ENCODE measurements at places on chromosomes 16 and 17. TPM values are rescaled to one million over a fixed set of nuclear protein-coding genes. Genes with fewer than 3 reads are reported as not detected.
A peak's percentile ranks its signal among the peaks of the same experiment; 100 is the strongest.

The CHTF18 gene
- 4.7 TPM for total RNA-seq

The ITGAD gene
- 0.24 TPM for total RNA-seq

The CDT1 gene
- 1.0 TPM for total RNA-seq

The SEPTIN12 gene
- total RNA-seq: not detected

- no peak for DNase-seq
Measured at GRCh38 chr16:3946604-3947180, 66.2 kb upstream of the CREBBP start.

DNA sequence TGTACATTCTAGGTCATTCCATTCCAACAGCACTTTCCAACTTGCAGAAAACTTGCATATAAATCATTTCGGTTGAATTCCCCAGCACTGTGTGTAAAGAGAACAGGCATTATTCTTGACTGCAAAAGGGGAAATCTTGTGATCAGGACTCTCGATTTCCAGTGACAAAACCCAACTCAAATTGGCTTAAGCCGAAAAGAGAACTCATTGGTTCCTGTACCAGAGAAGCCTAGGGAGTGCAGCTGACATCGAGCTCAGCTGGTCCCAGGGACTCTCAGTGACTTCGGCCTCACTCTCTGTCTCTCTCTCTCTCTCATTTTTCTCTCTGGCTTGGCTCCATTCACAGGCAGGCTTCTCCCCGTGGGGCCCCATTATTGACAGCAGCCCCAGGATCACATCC is 30.7 kb downstream of the CD300LF start:
- DNase-seq: no peak

DNA sequence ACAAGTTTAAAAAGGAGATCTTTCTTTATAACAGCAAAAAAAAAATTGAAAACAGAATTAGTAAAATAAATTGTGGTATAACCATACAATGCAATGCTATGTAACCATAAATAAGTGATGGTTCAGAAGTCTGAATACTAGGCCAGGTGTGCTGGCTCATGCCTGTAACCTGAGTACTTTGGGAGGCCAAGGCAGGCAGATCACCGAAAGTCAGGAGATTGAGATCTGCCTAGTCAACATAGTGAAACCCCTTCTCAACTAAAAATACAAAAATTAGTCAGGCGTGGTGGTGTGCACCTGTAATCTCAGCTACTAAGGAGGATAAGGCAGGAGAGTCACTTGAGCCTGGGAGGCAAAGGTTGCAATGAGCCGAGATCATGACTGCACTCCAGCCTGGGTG is 34.6 kb downstream of the CCT6B start:
- no peak for DNase-seq

- DNase-seq: peak; percentile 33
Measured at GRCh38 chr16:29029168-29029994, 44.5 kb downstream of the LAT start.

- no peak for DNase-seq
Measured at GRCh38 chr16:1825381-1825863, 1.2 kb downstream of the HAGH start.

GRCh38 chr16:2473999-2474876 is 689 bp upstream of the TBC1D24 start:
- DNase-seq: peak; percentile 64

DNA sequence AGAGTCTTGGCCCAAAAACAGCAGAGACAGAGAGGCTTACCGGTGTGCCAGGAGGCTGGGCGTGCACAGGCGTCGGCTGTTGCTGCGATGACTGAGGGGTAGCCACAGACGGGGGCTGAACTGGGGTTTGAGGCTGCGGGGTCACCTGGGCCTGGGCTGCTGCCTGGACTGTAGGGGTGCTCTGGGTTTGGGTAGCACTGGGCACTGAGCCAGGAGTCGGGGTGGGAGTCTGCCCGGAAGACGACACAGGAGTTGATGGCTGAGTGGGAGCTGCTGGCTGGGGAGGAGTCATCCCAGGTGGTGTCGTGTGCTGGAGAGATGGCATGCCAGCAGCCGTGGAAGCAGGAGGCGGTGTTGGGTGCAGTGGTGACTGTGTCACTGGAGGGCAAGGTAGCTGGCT is 53.2 kb upstream of the TRAP1 start:
- DNase-seq: no peak

GRCh38 chr17:77728474-77728795 is 230.1 kb upstream of the TNRC6C start:
- DNase-seq: no peak

- DNase-seq: no peak
Measured at GRCh38 chr17:10033959-10034358, 128.9 kb upstream of the RCVRN start.

DNA sequence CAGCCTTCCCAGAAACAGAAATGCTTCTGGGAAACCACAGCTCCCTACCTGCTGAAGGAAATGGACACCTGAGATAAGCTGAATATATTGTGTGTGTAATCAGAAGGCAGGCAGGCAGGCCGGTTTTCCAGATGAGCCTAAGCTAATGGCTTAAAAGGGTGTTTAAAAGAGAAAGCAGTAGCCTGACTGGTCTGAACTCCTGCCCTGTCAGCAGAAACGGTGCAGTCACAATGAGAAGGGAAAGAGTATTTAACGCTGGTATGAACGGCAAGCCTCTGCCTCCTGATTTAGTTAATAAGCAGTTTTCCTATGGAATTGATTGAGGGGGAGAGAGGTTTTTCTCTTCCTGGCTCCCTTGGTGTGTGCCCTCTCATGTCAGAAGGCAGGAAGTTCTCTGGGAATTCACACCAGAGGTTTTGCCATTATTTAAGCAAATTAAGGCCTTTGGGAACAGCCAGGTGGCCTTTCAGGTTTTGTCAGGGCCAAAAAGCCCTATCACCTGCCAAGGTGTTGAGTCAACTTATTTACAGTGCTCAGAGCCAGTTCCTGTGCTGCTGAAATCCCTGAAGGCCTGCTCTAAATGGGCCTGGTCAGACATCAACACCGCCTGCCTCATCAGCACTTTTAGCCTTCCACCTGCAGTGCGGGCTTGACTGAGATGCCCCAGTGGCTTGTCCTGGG is 41.6 kb downstream of the CDH1 start:
- no peak for DNase-seq

- no peak for DNase-seq
Measured at GRCh38 chr17:17364338-17364667, 61.1 kb downstream of the NT5M start.

- DNase-seq: no peak
Measured at GRCh38 chr17:61323003-61323908, 76.4 kb upstream of the TBX2 start.

DNA sequence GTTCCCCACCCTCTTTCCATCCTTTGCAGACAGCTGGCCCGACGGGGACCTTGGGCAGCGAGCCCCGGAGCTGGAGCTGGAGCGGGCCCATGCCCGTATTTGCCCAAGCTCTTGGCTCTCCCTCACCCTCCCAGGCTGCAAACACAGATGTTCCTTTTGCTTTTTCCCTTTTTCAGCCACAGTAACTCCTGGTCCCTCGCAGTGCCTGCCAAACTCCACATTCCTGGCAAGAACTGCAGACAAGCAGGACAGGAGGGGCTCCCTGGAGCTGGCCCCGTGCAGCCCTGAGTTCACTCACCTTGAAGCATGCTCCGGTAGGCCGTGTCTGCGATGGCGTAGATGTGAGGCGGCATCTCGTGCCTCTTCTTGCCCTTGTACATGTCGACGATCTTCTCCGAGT is 33.9 kb downstream of the MYH11 start:
- DNase-seq: no peak

DNA sequence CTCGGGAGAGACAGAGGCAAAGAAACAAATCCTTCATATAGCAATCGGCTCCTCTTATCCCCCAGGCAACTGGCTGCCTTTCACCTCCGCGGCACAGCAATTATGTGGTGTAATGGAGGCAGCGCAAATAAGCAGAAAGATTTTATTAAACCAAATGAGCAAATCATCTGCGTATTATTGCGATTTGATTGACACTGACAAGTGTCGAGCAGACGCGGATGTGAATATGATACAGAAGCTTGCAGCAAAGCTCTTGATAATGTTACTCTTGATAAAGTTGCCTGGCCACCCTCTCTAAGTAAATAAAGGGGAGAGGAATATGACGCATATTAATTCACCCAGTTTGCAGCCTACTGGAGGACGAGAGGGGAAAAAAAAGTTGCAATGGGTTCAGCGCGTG is 26.5 kb upstream of the AKTIP start:
- no peak for DNase-seq

DNA sequence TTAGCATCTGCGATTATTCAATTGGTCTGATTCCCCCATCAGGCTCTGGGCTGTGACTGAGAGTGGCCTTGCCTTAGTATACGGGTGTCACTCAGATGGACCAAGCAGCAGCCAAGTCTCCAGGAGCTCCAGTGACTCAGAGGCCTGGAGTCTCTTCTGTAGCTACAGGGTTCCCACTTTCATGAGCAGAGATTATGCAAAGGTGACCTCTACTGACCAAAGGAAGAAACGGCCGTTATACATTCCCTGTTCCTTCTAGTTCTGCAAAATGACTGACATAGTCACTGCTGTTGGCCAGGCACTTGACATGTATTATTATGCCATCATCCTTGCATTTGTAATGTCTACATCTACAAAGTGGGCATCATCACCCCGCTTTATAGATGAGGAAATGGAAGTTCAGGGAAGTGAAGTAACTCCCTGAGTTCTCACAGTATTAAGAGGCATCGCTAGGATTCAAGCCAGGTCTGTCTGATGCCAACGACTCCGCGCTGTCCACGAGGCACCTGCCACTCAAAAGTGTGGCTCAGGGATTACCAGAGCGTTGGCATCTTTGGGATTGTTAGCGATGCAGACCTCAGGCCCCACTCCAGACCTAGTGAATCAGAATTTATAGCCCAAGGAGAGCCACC is 23.3 kb downstream of the SLC38A7 start:
- DNase-seq: peak; percentile 62

DNA sequence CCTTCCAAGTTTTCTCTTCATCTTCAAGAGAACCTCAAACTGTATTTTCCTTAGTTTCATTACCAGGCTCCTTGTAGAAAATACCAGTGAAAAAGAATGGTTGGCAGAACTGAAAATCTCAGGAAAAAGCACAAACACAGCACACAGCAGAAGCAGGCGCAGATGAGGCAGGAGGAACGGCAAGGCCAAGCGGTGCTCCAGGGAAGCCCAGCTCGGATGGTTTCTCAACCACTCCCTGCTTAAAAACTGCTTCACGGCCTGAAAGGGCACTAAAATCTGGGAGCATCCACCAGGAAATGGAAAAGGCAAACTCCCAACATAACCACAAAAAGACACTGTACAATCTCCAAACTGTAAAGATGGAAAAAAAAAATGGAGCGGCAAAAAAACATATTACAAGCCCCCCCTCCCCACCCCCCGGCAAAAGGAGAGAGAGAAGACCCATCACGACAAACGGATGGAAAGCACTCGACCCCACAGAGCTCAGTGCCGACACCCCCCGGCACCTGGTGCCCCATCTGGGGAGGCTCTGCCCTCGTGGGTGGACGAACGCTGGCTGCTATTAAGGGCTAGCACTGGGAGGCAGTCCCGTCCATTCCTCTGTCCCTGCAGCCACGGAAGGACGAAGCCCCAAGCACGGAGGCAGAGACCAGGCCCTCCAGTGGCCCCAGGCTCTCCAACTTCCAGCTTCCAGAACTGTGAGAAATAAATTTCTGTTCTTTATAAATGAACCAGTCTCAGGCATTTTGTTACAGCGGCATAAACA is 127.5 kb downstream of the ZNF778 start:
- DNase-seq: no peak

GRCh38 chr16:8120001-8120400 is 470.3 kb downstream of the TMEM114 start:
- no peak for DNase-seq

All from left cardiac atrium (tissue), 4 donors.